ENCODE measurements at places on chromosomes 1 and 21.

DNA sequence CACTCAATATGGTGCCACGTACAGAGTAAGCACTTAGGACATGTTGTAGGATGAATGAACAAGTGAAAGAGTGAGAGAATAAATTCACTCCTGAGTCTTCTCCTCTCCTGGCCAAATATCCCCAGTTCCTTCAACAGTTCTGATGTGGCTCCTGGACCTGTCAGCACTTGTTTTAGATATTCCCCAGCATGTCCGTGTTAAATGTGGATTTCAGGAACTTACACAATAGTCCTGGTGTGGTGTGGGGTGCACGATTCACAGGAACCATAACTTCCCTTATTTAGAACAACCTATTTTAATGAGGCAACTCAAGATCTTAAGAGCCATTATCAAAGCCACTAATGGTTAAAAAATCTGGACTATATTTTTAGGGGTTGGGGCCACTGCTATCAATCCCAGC lies 39.0 kb upstream of the MYSM1 start:
- DNase-seq = no peak

- DNase-seq = no peak
These were observed 119.4 kb downstream of the KCNJ15 start for GRCh38 chr21:38376235-38376634.

DNA sequence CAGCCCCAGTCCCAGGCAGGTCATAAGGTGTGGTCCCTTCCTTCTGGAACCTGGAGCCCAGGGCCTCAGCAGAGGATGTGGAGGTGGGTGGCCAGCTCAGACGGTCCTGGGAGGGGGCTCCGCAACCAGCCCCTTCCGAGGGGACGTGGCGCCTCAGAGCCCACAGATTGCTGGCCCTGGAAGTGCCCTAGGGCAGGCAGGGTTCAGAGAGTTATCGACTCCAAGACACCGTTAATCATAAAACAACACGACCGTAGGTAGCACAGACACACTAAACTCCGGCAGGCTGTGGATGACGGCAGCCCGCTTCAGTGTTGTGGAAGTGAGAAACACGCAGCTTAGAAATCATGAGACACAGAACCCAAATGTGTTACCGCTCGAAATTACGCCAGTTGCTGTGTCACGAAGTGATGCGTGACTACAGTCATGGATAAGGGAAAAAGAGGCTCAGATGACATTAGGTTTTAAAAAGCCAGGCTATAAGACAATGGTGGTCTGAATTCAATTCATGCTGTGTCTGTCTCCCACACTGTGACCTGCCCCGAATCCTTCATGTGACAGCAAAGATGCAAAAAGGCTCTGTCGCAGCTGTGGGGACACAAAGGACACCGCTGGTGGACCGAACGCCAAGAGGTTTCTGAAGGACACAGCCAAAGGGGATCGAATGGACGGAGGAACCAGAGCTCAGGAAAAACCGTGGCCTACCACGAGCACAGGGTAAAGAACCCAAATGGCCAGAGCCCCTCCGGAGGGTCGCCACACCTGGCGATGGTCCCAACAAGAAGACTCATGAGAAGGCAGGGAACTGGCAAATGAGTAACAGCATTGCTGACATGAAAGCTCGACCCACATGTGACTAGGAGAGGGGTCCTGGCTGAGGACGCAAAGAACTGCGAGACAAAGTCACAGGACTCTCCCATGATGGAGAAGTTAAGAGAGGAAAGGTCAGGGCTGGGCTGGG lies 1.7 kb upstream of the SUMO3 start:
- DNase-seq = no peak

DNA sequence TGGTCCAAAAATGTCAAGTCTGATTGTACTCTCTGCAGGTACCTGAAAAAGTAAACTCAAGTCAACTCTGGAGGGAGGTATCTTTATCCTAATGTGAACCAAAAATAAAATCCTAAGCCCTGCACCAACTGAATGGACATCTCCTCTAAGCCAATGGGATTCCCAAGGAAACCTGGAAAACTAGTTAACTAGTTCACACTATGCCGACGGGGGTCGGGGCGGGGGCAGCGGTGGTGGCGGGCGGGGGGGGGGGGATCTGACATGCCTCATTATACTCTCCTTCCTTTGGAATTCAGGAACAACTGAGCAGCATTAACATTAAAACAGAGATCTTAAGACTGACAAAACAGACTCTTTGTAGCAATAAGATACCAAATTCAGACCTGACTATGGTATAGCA lies 452.6 kb upstream of the CAMK1G start:
- DNase-seq = no peak

GRCh38 chr1:1809489-1809888 lies 31.2 kb upstream of the NADK start:
- DNase-seq = no peak

GRCh38 chr1:31627301-31627929 lies 9.9 kb downstream of the HCRTR1 start:
- DNase-seq = no peak

DNA sequence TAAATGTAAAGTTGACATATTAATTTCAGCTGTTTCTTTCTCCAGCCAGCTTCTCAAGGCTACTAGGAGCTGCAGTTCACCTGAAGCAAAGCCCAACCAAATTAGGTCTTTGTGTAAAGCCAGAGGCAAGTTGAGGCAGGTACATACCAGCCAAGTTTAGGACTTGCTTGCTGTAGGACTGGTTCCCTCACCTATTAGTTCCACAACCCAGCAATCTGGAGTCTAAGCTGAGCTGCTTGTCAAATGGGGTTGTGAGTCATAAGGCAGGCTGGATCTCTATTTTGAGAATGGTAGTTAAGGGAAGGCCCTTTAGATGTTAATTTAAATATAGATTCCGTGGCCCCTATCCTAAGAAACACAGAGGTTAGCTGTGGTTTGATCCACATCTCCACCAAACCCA lies 7.6 kb upstream of the FLG2 start:
- no peak for DNase-seq

DNA sequence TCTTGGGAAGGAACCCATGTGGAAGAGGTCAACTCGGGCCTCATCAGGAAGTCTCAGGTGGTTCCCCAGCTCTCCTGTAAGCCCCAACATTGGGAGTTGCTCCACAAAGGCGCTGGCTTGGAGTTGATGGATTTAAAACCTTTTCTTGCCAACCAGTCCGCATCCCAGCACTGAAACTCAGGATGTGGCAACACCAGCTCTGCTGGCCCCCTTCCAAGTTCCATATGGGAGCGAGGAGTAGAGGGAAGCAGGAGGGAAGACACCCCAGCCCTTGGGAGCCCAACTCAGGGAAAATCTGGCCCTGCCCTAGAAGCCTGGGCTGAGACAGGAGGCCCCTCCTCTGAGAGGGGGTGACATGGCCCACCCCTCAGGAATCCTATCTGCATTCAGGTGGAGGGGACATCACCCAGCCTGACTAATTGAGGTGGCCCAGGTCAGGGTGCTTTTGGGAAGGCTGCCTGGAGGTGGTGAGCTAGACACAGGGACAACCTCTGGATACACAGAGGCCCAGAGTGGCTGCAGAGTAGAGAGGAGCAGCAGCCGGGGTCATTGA lies 33.1 kb upstream of the DMBX1 start:
- no peak for DNase-seq

GRCh38 chr1:198462365-198463019 lies 78.0 kb downstream of the ATP6V1G3 start:
- DNase-seq = peak; percentile 9

GRCh38 chr1:224644553-224645154 lies 28.5 kb downstream of the CNIH3 start:
- peak; percentile 13 for DNase-seq

DNA sequence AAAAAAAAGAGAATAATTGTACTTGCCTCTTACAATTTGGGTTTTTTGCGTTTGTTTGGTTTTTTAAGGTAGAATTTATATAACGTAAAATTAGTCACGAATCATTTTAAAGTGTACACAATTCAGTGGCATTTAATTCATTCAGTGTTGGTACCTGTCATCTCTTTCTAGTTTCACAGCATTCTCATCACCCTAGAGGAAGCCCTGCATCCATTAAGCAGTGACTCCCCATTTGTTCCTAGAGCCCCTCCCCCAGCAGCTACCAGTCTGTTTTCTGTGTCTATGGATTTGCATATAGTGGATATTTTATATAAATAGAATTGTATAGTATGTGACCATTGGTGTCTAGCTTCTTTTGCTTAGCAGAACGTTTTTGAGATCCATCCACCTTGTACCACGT lies 233.2 kb upstream of the FMN2 start:
- no peak for DNase-seq

Data from stimulated activated CD4-positive, alpha-beta T cell treated with anti-CD3 and anti-CD28 coated beads, Interleukin-1b, Interleukin-23, amount 100 ng/mL, for 24 hours (primary cell).